ENCODE measurements at places on chromosomes 11 and 22. TPM values are rescaled to one million over a fixed set of nuclear protein-coding genes. Genes with fewer than 3 reads are reported as not detected.

RIMBP3B gene
- 0.41 TPM for total RNA-seq

APOBEC3F gene
- total RNA-seq: 19.0 TPM

KIAA1671 gene
- total RNA-seq: 12.3 TPM

NTM gene
- not detected for total RNA-seq

SESN3 gene
- 12.3 TPM for total RNA-seq

DDIAS gene
- total RNA-seq: 23.5 TPM

CCDC82 gene
- total RNA-seq: 38.3 TPM

SLC37A2 gene
- total RNA-seq: 0.76 TPM

KRTAP5-10 gene
- total RNA-seq: not detected

FAT3 gene
- not detected for total RNA-seq

GLB1L3 gene
- total RNA-seq: 11.7 TPM

SLC35E4 gene
- total RNA-seq: 4.3 TPM

PANX1 gene
- 9.8 TPM for total RNA-seq

BLID gene
- total RNA-seq: not detected

TIGD3 gene
- total RNA-seq: 1.1 TPM

RCOR2 gene
- 0.37 TPM for total RNA-seq

CYB5R3 gene
- 101 TPM for total RNA-seq

ACRV1 gene
- not detected for total RNA-seq

CABP7 gene
- not detected for total RNA-seq

CSRP3 gene
- not detected for total RNA-seq
